Psoas muscle (tissue), 8 donors: ENCODE measurements at places on chromosomes 1 and 21.
A peak's percentile ranks its signal among the peaks of the same experiment; 100 is the strongest.

DNA sequence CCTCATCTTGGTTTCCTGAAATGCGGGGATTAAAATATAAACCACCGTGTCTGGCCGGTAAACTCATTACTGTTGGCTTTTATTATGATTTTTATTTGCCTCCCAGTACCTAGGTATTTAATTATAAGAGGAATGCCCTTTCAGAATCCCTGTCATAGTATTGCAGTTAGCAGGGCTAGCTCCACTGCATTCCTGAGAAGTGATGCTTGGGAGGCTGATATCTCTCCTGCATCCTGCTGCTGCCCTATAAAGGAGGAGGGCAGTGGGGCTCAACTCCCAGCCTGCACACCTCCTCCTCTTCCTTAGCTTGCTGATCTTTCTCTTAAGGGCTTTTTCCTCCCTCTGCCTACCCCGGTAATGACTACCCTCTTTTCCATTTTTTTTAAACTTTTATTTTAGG, 19.9 kb upstream of the DISC1 start:
- DNase-seq: no peak

GRCh38 chr1:41282679-41283317, 40.7 kb upstream of the SCMH1 start:
- peak; percentile 65 for DNase-seq

- DNase-seq: no peak
These were observed 34.0 kb upstream of the SSX2IP start for GRCh38 chr1:84724128-84724860.

DNA sequence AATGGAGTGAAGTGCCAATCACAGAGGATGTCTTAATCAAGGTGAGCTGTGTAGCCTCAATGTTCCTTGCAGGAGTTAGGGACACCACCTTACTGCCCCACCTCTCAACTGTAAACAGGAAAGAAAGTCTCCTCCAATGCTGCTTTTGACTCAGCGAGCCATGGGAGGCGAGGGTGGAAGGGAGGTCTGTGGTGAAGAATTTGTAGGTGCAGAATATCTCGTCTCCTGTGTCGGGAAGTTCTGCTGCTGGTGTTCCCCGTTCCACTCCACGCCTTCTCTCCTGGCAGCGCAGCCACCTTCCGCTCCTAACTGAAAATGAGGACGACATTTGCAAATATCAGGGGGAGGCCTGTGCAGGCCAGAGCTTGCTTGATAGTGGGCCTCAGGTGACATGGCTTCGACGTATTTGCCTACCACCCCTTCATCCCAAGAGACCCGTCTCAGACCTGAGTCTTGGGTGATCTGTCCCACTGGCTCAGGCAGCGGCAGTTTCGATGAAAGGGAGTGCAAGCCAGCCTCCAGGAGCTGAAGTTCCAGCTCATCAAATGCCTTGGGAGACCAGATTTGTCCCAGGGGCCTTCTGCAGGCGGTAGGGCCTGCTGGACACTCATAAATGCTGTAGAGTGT, 368.3 kb upstream of the C1orf174 start:
- no peak for DNase-seq

GRCh38 chr1:54606096-54606989, 17.0 kb downstream of the FAM151A start:
- no peak for DNase-seq

GRCh38 chr1:38958967-38959366, 17.3 kb upstream of the RHBDL2 start:
- no peak for DNase-seq

DNA sequence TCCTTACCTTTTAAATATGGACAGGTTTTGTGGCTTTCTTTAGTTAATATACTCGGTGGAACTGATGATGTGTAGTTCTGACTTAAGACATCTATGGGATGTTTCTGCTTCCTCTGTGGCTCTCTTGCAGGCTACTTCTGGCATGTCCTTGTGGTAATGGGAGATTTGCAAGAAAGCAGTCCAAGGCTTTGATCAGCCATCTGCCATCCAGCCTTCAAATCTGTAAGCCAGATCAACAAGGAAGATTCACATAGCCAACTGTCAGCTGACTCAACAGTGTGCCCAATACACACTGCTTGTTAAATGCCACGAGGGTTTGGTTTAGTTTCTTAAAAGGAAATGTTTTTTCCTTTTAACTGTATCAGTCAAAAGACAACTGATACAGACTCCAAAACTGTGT, 722.2 kb upstream of the CHRM3 start:
- no peak for DNase-seq

DNA sequence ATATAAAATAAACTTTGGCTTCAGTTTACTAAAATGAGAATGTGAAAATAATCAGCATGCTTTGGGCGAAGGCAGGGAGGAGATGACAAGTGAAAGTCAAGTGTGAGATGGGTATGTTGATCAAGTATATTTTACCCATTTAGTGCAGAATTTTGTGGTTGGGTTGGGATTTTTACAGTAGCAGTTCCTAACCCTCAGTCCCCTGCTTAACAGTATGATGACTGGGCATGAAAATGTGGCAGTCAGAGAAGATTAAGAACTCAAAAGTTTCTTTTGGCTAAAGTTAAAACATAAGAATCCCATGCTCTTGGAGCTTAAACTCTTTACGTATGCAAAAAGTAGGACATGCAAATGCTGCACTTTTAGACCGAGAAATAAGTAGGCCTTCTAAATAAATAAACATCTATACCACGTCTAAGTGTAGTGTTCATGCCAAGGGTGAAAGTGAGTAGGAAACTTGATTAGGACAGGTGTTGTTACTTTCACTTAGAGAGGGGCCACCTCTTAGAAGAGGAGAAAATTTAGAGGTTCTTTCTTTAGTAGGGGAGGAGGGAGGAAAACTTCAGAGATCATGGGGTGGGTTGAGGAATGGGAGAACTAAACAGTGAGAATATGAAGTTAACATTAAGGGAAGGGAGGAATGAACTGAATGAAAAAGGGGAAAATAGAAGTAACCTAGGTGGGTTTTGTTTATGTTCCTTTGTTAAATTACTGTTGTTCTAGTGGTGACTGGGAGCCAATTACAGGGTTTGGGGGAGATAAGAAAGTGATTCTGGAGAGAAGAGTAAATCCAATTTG, 127.8 kb downstream of the OSBPL9 start:
- DNase-seq: no peak

DNA sequence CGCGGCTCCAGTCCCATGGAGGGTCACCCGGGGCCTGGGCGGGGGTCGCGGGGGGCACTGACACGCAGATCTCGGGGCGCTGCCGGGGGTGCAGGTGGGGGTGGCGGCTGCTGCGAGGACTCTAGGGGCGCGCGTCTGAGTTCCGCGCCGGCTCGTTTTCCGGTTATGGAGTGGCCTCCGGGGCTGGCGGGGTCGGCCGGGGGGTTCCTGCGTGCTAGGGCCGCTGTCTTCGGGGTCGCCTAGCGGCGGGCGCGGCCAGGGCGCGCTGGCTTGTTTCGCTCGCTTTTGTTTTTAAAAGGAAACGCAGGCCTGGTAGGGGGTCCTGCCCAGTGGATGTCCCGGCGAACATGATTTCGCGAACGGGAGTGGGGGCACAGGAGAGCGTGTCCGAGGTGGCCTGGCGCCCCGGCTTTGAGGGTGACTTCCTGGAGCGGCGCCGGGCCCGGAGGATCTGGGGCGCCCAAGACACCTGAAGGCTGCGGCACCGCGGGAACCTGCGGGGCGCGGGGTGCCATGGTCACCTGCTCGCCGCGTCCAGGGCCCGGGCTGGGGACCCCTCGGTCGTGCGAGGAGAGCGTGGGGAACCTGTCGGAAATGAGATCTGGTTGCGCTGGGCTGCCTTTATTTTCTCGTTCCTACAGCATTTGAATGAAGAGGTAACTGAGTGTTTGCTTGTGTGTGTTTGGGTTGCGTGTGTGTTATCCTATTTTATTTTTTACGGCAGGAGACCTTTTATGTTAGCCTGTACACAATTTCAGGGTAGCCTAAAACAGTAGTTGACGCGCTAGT, 618 bp downstream of the ETS2 start:
- DNase-seq: peak; percentile 75

DNA sequence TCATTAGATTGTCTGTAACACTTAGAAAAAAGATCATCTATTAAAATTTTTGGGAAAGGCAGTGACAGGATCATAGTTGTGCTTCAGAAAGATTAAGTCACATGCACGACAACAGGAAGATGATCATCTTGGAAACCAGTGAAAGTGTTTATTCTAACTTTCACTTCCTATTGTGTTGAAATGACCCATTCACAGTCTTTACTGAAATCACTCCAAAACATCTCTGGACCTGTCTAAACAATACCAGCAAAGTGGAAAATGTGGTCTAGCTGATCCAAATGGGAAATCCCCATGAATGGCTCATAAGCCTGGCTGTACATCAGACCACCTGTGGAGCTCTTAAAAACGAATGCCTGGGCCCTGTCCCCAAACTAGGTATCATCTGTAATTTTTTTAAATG, 111.1 kb upstream of the ETV3 start:
- DNase-seq: no peak

DNA sequence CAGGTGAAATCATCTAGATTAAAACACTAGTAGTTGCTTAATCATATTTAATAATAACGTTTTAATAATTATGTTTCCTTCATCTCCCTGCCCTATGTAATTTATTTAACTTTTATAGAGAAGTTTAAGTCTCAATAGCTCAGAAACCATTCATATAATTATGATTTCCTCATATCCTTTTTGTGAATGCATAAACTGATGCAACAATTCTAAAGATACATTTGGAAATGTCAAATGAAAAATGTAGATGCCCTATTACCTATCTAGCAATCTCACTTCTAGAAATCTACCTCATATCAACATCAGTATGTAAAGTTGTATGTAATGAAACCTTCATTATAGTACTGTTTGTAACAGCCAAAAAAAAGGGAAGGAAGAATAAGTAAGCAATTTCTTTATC, 10.5 kb downstream of the DRAM2 start:
- no peak for DNase-seq

GRCh38 chr1:192678099-192678498, 42.2 kb downstream of the RGS13 start:
- no peak for DNase-seq

GRCh38 chr1:230054092-230054749, 12.8 kb upstream of the GALNT2 start:
- DNase-seq: no peak

DNA sequence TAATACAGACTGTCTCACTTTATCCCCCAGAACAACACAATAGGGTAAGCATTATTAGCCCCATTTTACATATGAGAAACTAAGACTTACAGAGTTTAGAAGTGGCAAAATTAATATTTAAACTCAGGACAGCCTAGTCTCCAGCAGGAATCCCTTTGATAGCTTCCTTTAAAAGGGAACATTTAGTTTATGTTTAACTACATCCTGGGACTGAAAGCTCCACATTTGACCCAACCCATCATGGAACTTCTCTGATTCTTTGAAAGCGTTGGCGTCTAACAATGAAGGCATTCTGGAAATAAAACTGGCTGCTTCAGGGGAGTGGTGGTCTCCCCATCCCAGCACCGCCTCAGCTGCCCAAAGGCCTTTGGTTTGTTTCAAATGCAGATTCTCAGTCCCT, 250.6 kb upstream of the NFIA start:
- no peak for DNase-seq

GRCh38 chr1:201172999-201173610, 17.5 kb upstream of the IGFN1 start:
- DNase-seq: peak; percentile 76

- DNase-seq: no peak
These were observed 42.1 kb downstream of the CDK18 start for GRCh38 chr1:205546541-205546940.

GRCh38 chr1:151988405-151988923, 5.2 kb downstream of the S100A10 start:
- DNase-seq: no peak

DNA sequence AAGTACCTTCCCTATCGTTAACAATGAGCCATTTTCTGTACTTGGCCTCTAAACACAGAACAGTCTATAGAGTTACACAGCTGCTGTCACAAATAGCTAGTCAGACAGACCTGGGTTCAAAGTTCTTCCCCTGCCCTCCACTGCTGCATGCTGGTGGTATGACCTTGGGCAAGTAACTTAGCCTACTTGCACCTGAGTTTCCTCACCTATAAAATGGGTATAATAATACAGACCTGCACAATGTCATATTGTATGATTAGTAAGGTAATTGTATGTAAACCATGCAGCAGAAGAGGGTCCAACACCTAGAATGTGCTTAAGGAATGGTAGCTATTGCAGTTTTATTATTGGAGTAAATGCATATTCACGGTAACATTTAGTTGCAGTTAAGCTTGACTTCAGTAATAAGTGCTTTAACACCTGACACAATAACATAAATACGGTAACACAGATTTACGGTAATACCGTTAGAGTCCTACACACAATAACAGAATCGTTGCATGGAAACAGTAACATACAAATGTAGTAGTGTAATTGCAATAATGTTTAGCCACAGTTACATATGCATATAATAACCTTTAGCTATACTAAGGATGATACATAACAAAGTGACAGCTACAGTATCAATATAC, 193.3 kb upstream of the CSF3R start:
- no peak for DNase-seq

GRCh38 chr21:31611445-31611844, 48.0 kb upstream of the SOD1 start:
- no peak for DNase-seq

GRCh38 chr21:32131960-32132359, 146.9 kb downstream of the MIS18A start:
- no peak for DNase-seq

- DNase-seq: no peak
These were observed 68.3 kb upstream of the TARDBP start for GRCh38 chr1:10943991-10944730.

DNA sequence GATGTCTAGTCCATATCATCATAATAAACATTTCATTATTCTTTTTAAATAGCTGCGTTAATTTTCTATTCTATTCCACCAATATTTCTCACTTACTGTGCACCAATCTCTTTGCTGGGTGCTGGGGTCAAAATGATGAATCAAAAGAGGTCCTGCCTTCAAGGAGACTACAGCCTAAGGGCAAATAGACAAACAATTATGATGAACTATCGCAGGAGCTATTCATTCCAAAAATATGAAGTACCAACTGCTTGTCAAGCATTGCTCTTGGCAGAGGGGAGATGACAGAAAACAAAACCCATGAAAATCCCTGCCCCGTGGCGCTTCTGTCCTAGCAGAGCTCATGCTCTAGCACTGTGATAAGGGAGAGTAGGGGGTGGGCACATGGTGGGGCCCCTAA, 28.8 kb upstream of the SLC26A9 start:
- DNase-seq: no peak

DNA sequence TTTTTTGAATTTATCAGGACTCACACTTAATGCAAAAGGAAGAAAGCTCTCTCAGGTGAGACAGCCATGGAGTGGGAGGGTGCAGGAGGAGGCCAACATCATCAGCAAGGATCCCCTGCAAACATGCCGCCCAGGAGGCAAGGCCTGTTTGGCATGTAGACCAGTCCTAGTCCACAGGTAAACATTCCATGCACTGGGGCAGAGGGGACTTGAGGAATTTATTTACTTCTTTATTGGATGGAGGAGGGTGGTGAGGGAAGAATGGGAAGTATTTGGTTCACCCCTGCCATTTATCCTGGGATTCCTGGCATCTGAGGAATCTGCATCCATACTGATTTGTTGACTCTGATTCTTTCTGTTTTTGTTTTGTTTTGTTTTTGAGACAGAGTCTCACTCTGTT, 1.5 kb upstream of the UQCRHL start:
- DNase-seq: no peak

- DNase-seq: peak; percentile 63
These were observed 157.7 kb downstream of the TRIM33 start for GRCh38 chr1:114353262-114353661.
